ENCODE measurements at places on chromosomes 5 and 9.

- DNase-seq, result no peak
Measured at GRCh38 chr5:166342402-166342801, 1949.0 kb upstream of the WWC1 start.

GRCh38 chr5:64978546-64978945 is 209.8 kb downstream of the CWC27 start:
- no peak for DNase-seq

- no peak for DNase-seq
Measured at GRCh38 chr5:104498281-104498680, 935.7 kb upstream of the NUDT12 start.

DNA sequence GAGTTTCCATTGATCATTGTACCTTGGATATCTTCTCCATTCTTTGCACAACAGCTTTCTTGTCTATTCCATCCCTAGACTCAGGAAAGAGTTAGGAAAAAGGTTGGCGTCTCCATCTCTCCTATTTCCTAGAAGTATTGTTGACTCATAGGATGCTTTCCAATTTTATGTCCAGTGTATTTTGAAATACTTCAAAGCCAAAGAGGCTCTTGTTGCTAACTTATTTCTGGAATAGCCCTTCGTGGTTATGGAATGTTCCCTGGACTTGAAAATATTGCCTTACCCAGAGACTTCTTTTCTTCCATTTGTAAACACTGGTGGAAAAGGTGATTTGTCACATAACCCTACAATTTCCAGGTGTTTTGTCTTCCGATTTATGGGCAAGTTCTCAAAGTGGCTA is 402.3 kb upstream of the ZNF608 start:
- DNase-seq, result no peak

DNA sequence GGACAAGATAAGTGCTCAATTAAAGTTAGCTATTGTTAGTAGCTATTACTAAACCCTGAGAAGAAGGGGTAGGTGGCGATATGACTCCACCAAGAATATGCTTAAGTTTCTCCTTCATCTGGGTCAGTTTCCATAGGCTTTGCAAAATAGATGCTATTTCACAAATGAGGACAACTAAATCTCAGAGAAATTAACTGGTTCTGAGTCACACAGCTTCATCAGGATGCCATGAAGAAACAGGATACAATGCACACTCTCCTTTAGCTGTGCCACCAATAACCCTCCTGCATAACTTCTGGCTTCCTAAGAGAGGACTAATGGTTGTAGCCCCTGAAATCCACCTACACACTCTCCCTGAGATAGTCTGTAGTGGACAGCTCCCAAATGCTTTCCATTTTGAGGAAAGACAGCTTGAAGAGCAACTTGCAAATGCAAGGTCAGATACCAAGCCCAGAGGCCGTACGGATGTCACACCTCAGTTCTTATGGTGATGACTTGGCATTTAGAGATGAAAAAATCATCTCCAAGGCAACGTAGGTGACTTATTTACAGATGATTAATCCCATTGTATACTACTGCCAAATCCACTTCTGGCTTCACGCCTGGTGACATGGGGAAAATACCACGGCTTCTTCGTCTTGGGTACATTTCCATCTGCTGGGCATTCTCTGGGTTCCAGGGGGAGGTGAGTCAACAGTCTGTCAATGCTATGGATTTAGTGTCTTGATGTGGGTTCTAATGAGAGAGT is 251.4 kb upstream of the IL12B start:
- DNase-seq, result no peak

DNA sequence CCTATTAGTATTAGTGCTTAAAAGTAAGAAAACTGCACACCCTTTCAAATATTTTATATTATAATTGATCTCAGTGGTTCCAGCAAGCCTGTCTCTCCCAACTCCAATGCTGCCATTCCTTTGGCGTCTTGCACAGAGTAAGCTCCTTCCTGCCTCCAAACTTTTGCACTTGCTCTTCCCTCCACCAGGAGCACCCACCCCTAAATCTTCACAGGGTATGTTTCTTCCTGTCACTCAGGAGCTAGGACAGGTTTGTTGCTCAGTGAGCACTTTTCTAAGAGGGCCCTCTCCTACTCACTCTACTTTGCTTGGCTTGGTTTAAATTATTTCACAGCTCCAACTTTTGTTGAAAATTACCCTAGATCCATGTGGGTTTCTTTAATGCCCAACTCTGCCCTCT is 189.1 kb upstream of the ADRA1B start:
- no peak for DNase-seq

DNA sequence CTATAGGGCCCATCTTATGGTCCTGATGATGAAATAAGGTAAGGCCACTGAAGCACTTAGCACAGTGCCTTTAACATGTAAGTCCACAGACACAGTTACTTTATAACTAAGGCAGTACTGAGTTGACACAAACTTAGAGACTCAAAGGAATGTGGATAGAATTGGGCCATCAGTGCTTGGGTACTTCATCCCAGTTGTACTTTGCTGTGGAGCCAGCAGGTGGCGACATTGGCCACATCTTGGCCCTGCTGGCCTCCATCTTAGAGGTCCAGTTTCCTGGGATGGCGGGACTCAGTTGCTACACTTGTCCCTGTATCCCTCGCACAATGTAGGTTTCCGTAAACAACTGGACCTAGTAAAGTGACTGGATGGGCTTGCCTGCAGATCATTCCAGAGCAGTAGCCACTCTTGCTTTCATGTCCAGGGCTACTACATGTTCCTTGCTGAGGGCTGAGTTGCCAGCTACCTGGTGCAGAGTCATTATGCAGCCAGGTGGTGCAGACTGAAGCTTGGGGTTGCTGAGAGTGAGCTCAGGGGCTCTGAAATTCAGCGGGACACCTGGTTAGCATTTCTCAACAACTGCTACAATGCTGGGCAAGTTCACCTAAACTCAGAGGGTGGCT is 10.6 kb downstream of the MTAP start:
- peak; percentile 70 for DNase-seq

GRCh38 chr5:37568018-37568753 is 189.1 kb downstream of the WDR70 start:
- DNase-seq, result no peak

- DNase-seq, result no peak
Measured at GRCh38 chr5:57778501-57779091, 296.0 kb upstream of the ACTBL2 start.

- DNase-seq, result no peak
Measured at GRCh38 chr9:93984860-93985259, 29.7 kb upstream of the BARX1 start.
